ENCODE measurements at places on chromosomes 11 and 22.

- DNase-seq = no peak
Observed at GRCh38 chr22:25404556-25404927, 159.9 kb upstream of the GRK3 start.

GRCh38 chr11:57458410-57459163 is 1.7 kb upstream of the RTN4RL2 start:
- peak; percentile 42 for DNase-seq

- peak; percentile 26 for DNase-seq
Observed at GRCh38 chr11:110463153-110463552, 33.4 kb downstream of the FDX1 start.

DNA sequence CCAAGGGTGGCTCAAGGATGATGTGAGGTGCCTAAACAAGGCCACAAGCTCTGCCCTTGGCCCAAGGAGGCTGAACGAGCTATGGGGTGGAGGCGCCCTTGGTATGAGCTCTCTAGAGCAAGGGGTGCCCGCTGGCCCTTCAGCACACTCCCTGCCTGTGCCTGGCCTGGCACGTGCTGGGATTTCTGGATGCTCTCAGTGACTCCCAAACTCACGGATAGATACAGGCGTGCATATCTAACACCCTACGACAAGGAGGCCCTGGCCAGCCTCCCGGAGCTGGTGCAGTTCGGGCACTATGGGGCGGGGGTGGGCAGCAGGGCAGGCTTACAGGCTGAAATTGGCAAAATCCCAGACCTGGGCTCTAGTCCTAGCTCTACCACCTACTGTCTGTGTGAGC is 30.6 kb downstream of the SCUBE1 start:
- DNase-seq = no peak

DNA sequence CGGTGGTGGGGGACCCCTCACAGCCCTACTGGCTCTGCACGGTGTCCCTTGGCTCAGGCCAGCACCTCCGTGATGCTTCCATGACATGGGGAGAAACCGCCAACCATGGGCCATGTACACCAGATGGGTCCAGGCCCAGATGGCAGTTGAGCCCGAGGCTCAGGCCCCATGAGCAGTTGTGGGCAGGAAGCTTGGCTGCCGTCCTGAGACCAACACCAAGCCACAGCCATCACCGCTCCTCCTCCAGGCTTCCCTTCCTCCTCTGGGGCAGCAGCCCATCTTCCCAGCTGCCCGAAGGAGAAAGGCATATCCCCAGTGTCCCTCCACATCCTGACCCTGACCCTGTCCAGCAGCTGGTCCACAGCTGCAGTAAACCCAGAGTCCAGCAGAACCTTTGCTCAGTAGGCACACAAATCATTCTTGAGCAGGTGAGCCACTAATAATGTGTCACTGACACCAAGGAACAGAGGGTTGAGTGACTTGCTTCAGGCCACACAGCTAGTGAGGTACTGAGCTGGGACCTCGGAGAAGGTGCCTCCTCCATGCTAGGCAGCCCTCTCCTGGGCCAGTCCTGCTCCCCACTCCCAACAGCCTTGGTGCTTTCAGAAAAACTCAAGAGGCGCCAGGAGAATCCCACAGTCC is 204.9 kb downstream of the CTTN start:
- DNase-seq = no peak

GRCh38 chr22:25722626-25723025 is 19.4 kb upstream of the MYO18B start:
- DNase-seq = no peak

GRCh38 chr11:40187295-40187694 is 1272.2 kb downstream of the LRRC4C start:
- DNase-seq = no peak

DNA sequence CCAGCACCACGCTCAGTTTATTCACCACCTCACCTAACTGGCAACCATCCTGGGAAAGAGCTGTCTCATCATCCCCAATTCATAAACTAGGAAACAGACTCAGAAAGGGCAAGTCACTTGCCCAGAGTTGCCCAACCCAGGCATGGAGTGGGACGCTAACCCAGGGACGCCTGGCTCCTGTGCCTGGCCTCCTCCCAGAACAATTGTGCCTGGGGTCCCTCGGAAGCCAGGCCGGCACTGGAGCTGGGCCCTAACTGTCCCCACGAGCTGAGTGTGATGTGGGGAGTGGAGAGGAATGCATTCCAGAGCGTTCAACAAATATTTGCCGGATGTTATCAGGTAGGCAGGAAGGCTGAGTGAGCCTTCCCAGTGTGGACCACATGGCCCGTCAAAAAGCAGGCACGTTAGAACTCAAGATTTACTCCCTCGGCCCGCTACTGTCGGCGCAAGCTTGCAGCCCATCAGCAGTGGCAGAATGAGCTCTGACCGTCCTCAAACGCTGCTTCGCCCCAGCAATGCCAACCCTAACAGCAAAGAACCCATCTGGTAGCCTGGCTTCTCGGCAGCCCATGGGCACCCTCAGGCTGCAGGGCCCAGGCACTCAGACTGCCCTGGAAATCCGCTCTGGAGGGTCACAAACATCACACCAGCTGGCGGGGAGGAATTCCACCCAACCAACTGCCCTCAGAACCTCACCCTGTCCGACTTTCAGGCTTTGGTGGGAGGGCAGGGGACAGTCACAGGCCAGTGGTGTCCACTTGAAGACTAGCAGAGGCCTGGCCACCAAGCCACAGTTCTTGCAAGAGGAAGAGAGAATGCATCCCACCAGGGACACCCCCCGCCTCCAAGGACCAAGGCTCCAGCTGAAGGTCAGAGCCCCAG is 35.6 kb downstream of the MYH9 start:
- no peak for DNase-seq

DNA sequence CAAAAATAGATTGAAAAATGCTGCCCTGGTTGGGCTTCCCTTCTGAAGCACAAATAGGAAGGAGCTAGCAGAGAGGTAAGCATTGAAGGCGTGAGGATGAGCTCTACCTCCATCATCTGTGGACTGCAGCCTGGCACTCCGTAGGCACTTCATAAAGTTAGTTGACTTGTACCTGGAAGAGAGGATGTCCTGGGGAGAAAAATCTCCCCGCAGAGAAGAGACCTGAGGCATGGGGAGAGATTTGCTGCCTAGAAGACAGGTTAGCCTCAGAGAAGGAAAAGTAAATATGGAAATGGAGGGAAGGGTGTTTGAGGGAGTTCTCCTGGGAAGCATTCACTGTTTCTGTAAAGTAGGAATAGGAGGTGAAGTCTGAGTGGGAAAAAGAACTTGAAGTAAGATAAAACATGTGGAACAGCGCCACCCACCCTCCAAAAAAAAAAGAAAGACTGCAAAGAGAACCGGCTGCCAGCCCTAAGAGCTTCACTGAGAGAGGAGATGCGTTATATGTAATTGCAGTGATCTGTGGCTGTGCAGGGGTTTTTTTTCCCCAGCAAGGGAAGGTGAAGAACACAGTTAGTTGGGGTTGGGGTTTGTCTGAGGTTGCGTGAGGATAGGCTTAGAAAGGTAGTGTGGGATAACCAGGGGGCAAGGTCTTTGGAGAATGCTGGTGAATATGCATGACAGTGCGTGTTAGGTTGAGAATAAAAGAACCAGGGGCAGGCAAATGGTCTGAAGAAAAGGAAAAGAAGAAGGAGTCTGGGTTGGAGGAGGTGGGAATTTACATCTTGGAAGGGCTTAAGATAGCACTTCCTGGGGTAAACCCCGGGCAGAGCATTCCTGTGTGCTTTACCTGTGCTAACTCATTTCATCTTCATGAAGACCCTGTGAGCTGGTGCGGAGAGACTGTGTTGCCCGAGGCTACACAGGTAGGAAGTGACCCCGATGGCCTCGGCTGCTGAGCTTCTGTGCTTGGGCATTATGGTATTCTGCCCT is 16.0 kb downstream of the TNRC6B start:
- DNase-seq = no peak

DNA sequence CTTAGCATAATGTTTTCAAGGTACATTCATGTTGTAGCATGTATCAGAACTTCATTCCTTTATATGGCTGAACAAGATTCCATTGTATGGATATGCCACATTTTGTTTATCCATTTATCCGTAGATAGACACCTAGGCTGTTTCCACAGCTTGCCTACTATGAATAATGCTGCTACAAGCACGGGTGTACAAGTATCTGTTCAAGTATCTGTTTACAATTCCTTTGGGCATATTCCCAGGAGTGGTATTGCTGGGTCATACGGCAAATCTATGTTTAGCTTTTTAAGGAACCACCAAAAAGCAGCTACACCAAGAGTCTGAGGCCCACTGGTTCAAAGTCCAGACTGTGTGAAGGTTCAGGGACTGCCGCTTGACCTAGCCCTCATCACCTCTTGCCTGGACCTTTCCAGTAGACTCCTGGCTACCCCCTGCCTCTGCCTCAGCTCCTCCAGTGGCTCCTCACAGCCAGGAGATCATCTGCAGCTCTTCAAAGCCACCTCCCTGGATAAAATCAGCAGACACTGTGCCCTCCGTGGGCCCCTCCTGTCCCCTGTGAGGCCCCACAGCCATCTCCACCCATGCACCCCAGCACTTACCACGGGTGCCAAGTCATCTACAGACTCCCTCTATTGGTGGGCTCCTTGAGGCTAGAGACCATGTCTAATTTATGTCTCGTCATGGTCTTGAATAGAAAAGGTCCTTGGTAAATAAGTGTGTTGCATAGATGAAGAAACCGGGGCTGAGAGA is 160.3 kb downstream of the MN1 start:
- DNase-seq = no peak

- no peak for DNase-seq
Observed at GRCh38 chr22:37617431-37617830, 8.8 kb downstream of the GGA1 start.

DNA sequence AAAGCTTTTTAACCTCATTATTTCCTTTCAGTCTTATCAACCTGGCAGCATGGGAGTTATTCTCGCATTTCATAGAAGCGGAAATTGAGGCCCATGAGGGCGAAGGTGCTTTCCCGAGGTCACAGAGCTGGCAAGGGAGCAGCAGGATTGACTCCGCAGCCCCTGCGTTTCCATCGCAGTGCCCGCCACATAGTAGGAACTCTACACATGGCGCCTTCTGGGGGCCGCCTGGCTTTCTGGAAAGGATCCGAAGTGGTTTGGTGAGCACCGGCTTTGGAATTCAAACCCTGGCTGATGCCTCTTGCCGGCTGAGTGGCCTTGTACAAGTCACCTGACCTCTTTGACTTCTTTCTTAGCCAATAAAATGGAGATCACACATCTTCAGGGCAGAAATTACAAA is 93.4 kb downstream of the CEP164 start:
- DNase-seq = no peak

- no peak for DNase-seq
Observed at GRCh38 chr11:24896118-24896835, 399.4 kb downstream of the LUZP2 start.

GRCh38 chr11:96199563-96200025 is 143.4 kb downstream of the MAML2 start:
- peak; percentile 40 for DNase-seq

DNA sequence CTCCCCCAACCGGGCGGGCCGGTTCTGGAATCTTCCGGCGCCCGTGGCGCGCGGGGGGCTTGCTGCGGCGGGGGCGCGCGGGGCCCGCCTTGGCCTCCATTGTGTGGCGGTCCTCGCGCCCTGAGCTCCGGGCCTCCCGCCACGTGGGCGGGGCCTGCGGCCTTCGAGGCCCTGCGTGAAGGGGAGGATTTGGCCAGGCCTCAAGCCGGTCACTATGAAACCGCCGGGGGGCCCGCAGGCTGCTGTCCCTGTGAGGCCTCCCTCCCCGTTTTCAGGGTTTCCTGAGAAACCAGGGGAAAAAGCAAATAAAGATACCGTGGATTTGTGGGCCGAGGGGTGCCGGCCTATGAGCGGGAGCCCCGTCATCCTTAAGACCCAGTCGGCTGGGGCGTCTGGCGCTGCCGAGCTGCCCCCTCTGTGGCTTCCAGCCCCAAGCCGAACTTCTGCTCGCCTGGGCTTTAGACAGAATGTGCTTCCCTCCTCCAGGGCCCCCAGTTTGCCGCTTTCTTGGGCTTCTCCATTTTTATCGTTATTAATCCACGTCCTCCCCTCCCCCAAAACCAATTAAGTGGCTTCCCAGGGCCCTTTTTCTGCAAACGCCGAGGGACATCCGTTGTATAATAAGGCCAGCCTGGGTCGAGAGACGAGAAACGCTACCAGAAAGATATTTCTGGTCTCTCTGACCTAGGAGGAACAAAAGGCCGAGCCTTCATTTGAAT is 602 bp downstream of the EWSR1 start:
- peak; percentile 22 for DNase-seq

DNA sequence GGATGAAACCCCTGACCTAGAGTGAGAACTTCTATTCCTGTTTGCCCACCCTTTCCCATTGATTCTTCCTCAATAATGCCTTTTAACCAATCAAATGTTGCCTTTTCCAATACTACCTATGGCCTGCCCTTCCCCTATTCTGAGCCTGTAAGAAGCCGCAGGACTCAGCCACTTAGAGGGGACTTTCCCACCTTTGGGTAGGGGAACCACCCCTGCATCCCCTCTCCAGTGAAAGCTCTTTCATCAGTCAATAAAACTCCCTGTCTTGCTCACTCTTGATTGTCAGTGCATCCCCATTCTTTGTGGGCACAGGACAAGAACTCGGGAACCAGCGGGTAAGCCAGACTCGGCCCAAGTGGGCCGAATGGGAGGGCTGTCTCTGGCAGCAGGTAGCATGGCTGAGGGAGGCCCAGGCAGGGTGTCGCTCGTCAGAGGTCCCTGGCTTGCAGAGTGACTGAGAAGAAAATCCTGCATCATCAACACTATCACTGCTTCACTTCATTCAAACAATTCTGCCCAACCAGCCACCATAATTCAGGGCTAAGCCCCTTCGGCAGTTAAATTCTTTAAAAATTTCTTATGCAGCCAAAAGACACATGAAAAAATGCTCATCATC is 30.4 kb downstream of the LDHAL6A start:
- no peak for DNase-seq

DNA sequence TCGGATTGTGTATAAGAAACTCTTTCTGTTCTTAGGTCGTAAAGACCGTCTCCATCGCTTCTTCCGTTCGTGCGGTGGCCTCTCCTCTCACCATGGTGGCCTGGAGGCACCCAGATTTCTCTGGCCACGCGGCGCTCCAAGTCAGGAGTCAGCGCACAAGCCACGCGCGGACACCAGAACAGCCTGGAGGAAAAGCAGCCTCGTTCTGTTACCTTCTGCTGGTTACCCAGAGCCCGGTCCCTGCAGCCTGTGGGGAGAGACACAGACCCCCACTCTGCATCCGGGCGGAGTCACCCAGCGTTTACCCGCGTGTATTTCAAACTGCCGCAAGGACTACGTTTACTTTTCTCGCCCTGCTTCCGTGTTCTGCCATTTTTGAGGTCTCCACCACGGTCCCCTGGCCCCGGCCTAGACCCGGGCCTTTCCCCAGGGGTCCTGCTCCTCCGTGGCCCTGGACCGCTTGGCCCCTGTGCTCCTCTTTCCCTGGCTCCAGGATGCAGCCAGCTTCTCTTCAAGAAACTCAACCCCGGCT is 776.1 kb downstream of the BRD1 start:
- no peak for DNase-seq

DNA sequence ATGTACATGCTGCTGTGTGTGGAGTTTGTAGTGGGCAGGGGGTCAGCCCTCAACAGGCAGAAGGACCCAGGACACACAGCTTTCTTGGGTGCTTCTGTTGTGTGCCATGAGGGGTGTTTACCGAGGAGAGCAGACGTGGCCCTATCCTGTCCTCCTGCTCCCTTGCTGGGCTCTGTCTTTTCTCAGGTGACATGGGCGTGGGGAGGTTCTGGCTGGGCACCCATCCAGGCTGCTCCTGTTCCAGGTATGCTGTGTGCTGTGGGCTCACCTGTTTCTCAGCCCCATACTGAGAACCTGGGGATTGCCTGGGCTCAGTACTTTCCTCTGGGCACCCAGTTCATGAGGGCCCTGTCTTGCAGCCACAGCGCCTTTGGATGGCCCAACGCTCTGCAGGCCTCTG is 23.3 kb downstream of the MICALL1 start:
- DNase-seq = no peak

GRCh38 chr22:44661070-44661469 is 40.9 kb upstream of the PRR5 start:
- DNase-seq = no peak
